ENCODE measurements at places on chromosomes 2 and 18. TPM values are rescaled to one million over a fixed set of nuclear protein-coding genes. Genes with fewer than 3 reads are reported as not detected.

Gene GYPC
- 93.3 TPM for total RNA-seq

Gene CNDP2
- total RNA-seq, result 34.7 TPM

Gene CCDC68
- under 0.01 TPM for total RNA-seq

Gene AKAIN1
- total RNA-seq, result not detected

Gene RIT2
- not detected for total RNA-seq

Gene FZD7
- total RNA-seq, result 71.2 TPM

Gene TMEM200C
- total RNA-seq, result 0.43 TPM

Gene ARHGAP28
- 5.0 TPM for total RNA-seq

Gene OLA1
- total RNA-seq, result 86.7 TPM

Gene UGT1A10
- total RNA-seq, result not detected

Gene MOGAT1
- total RNA-seq, result not detected

Gene ALK
- total RNA-seq, result 0.16 TPM

Gene GRB14
- 0.17 TPM for total RNA-seq

Data from bronchial smooth muscle cell (primary cell).